ENCODE measurements at places on chromosomes 4 and X. TPM values are rescaled to one million over a fixed set of nuclear protein-coding genes. Genes with fewer than 3 reads are reported as not detected.
A peak's percentile ranks its signal among the peaks of the same experiment; 100 is the strongest.

- H3K4me1 ChIP-seq: peaks cover 51% of the 10 kb centered on the region
- peak; percentile 65 for DNase-seq
- peak overlapping the region; percentile 64 for H3K27ac ChIP-seq
- peaks cover 49% of the 10 kb centered on the region for H3K27me3 ChIP-seq
These were observed 60.9 kb downstream of the LEF1 start for GRCh38 chr4:108107729-108108382.

GRCh38 chrX:75781611-75782010 lies 3.4 kb downstream of the MAGEE2 start:
- no peak for DNase-seq
- H3K4me3 ChIP-seq: no peak overlapping the region
- no peak overlapping the region for H3K27ac ChIP-seq
- no peaks in the 10 kb centered on the region for H3K36me3 ChIP-seq
- H3K27me3 ChIP-seq: peaks cover 7% of the 10 kb centered on the region

DNA sequence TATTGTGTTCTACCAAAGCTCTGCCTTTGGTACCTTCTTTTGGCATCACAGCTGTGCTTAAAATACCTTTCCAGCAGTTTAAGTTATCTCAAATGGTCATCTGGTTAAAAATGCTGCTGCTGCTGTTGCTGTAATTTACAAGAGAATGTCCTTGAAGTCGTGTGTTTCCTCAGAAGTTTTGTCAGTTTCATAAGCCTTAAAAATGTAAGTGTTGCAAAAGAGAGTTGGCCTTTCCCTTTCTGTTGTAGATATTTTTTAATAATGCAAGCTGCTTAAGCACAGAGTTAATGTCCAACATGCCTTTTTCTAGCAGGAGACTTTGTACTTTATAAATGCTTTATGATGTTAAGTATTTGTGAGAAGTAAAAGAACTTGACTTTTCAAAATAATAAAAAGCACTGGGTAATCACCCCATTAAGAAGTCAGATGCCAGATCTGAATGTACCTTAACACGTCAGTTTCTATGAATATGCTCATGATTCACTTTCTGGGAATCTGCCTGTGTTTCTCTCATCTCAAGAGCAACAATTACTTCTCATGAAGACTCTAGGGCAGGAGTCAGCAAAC lies 35.3 kb upstream of the TENM3 start:
- H3K27me3 ChIP-seq: no peaks in the 10 kb centered on the region
- H3K4me1 ChIP-seq: no peaks in the 10 kb centered on the region
- H3K4me3 ChIP-seq: no peak overlapping the region
- no peaks in the 10 kb centered on the region for H3K36me3 ChIP-seq
- no peak overlapping the region for H3K27ac ChIP-seq
- no peak for DNase-seq

DNA sequence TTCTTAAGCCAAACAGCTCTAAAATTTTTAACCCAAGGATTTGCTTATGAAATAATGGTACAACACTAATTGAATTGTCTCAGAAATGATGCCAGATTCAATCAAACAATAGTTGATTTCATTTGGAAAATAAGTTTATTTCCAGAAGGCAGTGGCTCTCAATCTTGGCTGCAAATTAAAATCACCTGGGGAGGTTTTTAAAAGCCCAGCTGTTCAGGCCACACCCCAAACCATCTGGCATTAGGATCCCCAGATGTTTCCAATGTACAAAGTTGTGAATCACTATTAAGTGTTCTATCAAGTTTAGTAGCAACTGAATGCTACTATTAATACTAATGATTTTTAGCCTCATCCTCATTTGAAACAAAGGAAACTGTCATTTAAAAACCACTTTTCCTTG lies 22.2 kb downstream of the TMEM184C start:
- peaks cover 68% of the 10 kb centered on the region for H3K36me3 ChIP-seq
- no peak for DNase-seq
- H3K4me1 ChIP-seq: peaks cover 12% of the 10 kb centered on the region

DNA sequence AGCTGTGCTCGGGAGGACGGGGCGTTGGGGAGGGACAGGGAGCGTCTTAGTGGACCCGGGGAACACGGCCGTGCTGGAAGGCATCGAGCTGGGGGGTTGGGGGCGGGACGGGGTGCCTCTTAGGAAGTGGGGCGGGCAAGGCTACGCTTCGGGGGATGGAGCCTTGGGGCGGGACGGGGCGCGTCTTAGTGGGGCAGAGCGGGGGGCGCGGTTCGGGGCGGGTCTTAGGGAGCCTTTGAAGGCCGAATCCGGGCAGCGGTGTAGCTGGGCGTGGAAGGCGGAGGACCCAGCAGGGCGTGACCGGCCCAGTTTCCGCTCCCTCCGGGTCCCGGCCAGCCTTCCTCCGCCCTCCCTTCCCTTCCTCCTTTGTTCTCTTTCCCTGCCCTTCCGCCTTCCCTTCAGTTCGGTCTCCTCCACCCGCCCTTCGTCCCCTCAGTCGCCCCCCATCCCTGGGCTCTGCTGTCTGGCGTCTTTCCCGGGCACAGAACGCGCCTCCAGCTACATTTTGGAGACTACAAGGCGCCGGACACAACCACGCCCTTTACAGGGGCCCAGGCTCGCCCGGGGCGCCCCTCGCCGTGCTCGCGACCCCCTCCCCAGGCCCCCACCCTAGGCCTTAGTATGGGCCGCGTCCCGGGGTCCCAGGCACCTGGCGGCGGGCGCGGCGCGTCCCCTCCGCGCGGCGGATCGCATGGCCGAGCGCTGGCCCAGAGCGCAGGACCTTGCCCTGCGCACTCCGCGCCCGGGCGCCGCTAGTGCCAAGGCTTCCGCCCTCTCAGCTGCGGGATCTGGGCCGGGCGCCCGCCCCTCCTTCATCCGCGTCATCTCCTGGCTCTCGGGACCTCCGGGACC lies at the start of gene ARSD:
ARSD (minus strand) TSS at position 757 of the 852 bp plus-strand sequence; CDS start at position 693, 64 bp downstream.
- H3K4me1 ChIP-seq: no peaks in the 10 kb centered on the region
- peaks cover 4% of the 10 kb centered on the region for H3K27me3 ChIP-seq
- H3K27ac ChIP-seq: peak within 1 kb of the TSS; percentile 81
- peak within 1 kb of the TSS; percentile 76 for H3K4me3 ChIP-seq
- DNase-seq: peak; percentile 80

DNA sequence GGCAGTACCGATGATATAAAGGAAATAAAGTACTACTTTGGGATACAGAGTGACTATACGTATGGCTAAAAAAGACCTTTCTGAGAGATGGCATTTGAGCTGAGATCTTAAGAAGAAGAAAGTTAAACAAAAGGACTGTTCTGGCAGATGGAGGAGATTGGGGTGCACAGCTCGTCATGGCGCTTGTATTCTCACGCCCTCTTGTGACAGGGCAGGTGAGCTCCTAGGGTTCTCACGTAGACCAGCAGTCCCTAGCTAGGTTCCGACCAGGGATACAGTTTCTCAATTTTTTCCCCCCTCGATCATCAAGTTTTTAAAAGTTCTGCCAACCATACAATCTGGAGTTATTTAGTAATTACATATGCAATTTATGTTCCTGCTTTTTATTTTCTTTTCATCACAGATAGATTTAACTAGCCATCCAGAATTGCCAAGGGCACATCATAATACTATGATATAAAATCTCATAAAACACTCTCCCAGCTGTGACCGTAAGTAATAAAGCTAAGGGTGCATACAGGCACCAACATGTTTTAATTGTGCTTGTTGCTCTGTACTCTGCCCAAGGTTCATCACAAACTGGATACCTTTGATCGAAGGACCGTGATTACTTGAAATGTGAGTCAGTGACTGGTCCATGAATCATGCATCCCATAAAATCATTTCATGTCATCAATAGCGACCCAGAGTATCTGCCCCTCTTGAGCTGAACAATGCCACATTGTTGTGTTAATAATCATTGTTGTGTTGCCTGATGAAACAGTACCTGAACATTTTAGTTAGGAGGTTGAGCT lies 69.4 kb upstream of the ZNF518B start:
- H3K4me1 ChIP-seq: no peaks in the 10 kb centered on the region
- no peak overlapping the region for H3K4me3 ChIP-seq
- no peak overlapping the region for H3K27ac ChIP-seq
- H3K36me3 ChIP-seq: no peaks in the 10 kb centered on the region
- H3K27me3 ChIP-seq: peaks cover 14% of the 10 kb centered on the region

DNA sequence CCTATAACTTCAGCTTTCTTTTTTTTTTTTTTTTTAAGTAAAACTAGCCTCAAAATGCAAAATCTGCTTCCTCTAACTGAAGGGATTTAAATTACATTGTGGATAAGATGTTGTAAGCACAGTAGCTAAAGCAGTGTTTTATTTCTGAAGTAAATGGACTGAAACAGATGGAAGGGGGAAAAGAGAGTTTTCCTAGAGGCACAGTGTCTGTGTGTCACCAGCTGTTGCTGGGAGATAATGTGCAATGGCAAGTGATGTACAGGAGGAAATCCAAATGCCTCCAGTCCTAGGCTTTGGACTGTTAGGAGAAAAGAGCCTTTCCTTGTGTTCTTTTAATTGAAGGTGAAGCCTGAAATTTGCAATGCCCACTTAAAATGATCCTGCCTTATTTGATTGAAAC lies 672.1 kb downstream of the GRXCR1 start:
- no peak overlapping the region for H3K4me3 ChIP-seq
- DNase-seq: no peak
- H3K36me3 ChIP-seq: no peaks in the 10 kb centered on the region

DNA sequence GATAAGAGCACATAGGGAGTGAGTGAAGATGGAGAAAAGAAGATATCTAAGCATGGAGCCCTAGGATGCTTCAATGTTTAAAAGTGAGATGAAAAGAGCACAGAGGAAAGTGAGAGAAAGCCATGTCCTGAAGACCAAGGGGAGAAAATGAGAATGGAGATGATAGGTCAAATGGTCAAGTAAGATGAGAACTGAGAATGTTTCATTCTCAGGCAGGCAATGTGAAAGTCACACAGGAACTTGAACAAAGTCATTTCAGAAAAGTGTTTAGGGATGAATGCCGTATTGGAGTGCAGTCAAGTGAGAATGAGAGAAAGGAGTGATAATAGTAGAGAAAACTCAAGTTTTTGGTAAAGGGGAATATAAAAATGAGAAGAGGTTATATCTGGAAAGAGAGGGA lies 148.7 kb upstream of the PTCHD1 start:
- DNase-seq: no peak
- H3K4me1 ChIP-seq: no peaks in the 10 kb centered on the region
- H3K4me3 ChIP-seq: no peak overlapping the region
- no peaks in the 10 kb centered on the region for H3K27me3 ChIP-seq

GRCh38 chrX:16885628-16886027 lies 15.5 kb upstream of the RBBP7 start:
- H3K36me3 ChIP-seq: no peaks in the 10 kb centered on the region
- DNase-seq: no peak

DNA sequence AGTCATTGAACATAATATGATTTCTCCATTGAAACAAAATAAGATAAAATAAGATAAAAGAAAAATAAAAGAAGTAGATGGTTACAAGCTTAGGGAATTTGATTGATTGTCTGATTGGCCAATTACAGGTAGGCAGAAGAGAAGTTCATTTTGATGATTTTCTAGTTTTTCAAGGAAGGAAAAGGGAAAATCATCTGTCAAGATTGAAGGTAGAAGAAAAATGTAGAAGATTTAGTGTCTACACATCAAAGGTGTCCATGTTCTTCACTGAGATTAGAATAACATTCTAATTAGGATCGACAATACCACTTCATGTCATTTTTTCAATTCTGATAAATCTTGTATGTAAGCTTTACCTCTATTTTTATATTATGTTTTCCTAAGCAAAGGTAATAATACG lies 489.1 kb downstream of the PCDH18 start:
- H3K27me3 ChIP-seq: no peaks in the 10 kb centered on the region
- H3K4me3 ChIP-seq: no peak overlapping the region
- no peak overlapping the region for H3K27ac ChIP-seq
- H3K4me1 ChIP-seq: no peaks in the 10 kb centered on the region
- H3K36me3 ChIP-seq: no peaks in the 10 kb centered on the region

- H3K36me3 ChIP-seq: no peaks in the 10 kb centered on the region
- no peak overlapping the region for H3K27ac ChIP-seq
- no peak overlapping the region for H3K4me3 ChIP-seq
- no peaks in the 10 kb centered on the region for H3K4me1 ChIP-seq
- DNase-seq: no peak
These were observed 65.7 kb upstream of the NOCT start for GRCh38 chr4:138949866-138950265.

DNA sequence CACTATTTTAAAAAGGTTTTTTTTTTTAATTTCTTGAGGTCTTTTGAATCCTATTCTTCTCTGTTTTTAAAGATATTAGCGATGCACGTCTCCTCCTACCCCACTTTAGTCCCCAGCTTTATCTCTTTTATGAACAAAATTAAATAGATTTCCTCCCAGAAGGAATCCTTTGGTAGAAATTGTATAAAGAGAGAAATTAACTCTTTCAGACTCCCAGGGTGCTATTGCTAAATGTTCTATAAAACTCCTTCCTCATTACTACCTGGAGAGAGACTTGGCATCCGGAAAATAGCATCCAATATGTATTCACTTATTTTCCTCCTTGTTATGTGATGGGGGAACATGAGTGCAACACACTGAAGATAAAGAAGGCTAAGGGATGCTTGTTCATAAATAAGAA lies 16.5 kb upstream of the PACRGL start:
- H3K27me3 ChIP-seq: peaks cover 11% of the 10 kb centered on the region
- no peak overlapping the region for H3K4me3 ChIP-seq
- no peaks in the 10 kb centered on the region for H3K36me3 ChIP-seq
- H3K27ac ChIP-seq: no peak overlapping the region

DNA sequence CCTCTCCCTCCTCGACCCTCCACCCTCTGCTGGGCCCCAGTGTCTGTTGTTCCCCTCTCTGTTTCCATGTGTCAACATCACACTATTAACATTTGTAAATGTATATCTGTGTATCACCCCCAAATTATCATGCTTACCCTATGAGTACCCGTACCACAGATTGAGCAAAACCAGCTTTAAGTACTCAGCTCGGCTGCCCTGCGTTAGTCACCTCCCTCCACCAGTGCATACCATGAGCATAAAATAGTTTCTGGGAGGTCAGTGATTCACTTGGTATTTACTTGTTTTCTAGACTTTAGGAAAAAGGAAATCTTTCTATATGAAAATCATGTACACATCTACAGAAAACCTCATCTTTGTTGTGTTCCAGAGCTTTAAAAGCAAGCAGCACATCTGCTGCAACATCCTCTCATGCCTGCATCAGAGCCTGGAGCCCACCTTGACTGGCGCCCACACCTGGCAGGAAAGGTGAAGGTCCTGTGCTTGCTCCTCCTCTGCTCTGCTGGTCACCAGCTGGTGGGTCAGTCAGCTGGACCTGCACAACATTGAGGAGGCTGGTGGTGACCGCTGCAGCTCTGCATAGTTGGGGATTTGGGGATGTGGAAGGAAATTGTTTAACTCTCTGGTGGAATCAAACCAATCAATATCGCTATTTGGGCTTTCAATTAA lies 214.4 kb upstream of the KLF3 start:
- DNase-seq: no peak

GRCh38 chrX:50067435-50068284 lies 133.1 kb downstream of the AKAP4 start:
- no peaks in the 10 kb centered on the region for H3K4me1 ChIP-seq
- no peak for DNase-seq
- H3K27me3 ChIP-seq: no peaks in the 10 kb centered on the region

GRCh38 chr4:21888195-21888976 lies 60.2 kb downstream of the KCNIP4 start:
- H3K4me1 ChIP-seq: no peaks in the 10 kb centered on the region
- DNase-seq: no peak
- H3K4me3 ChIP-seq: no peak overlapping the region
- no peaks in the 10 kb centered on the region for H3K27me3 ChIP-seq

Gene MAMLD1
- 8.1 TPM for total RNA-seq

Gene RBM41
- total RNA-seq: 15.3 TPM

Gene FGD1
- 0.12 TPM for total RNA-seq

Gene GPR82
- 0.21 TPM for total RNA-seq

Gene FRG2
- not detected for total RNA-seq

Gene TMEM255A
- total RNA-seq: 0.15 TPM

Gene NHSL2
- total RNA-seq: 2.2 TPM

Gene RAB39B
- total RNA-seq: 9.4 TPM

Gene RS1
- total RNA-seq: not detected

Gene SMIM10L2A
- total RNA-seq: 0.38 TPM

Gene MAGEC3
- total RNA-seq: not detected

All from activated CD8-positive, alpha-beta memory T cell treated with anti-CD3 and anti-CD28 coated beads, Interleukin-2, amount 10 ng/mL, durations not matched to agents 7 days and 5 days (primary cell).